ENCODE measurements at places on chromosomes 1 and 21.

DNA sequence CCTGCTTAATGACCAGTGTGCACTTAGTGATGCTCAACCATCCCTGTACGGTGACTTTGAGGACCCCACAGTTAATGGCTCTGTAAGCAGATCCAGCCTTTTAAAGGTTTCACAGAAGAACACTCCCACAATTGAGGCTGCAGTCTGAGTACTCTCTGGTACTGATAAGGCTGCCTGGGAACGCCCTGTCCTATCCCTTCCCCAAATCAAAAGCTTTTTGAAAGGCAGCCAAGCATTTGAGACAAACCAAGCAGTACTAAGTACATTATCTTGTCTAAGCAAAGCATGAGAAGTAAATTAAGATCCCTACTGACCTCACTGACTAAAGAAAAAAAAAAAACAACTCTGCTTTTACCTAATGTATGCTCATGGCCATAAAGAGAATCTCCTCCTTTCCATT lies 60.7 kb downstream of the SH3GLB1 start:
- no peak for DNase-seq

DNA sequence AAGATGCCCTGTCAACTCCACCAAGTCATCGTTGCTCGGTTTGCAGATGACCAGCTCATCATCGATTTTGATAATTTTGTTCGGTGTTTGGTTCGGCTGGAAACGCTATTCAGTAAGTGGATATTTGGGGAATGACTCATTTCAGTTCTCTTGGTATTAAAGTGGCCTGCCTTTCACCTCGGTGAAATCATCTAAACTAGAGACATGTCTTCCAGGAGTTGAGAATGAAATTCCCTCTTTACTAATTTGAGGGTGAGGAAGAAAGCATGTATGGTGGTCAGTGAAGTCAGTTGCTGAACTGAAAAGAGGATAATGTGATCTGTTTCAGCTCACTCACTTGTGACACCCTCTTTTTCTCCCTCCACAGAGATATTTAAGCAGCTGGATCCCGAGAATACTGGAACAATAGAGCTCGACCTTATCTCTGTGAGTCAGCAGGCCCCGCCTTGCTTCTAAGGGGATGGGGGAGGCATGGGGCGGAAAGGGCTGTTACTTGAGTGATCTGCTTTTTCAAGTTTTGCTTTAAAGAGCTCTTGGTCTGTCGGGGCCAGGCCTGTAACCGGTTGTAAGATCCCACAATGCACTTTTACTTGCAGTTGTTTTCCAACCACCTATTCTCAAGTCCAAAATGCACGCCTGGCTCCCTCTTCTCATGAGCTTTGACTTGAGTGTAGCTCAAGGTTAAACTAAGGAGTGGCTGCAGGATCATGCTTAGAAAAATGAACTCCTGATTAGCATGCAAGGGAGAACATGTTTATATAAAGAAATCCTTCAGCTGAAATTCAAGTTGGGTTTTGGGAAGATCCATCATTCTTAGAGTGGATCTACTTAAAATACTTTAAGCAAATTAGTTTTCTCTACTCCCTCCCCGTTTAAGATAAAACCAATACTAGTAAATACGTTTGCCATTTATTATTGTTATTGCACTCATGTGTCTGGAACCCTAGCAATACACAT lies 59.8 kb downstream of the CAPN2 start:
- no peak for DNase-seq

DNA sequence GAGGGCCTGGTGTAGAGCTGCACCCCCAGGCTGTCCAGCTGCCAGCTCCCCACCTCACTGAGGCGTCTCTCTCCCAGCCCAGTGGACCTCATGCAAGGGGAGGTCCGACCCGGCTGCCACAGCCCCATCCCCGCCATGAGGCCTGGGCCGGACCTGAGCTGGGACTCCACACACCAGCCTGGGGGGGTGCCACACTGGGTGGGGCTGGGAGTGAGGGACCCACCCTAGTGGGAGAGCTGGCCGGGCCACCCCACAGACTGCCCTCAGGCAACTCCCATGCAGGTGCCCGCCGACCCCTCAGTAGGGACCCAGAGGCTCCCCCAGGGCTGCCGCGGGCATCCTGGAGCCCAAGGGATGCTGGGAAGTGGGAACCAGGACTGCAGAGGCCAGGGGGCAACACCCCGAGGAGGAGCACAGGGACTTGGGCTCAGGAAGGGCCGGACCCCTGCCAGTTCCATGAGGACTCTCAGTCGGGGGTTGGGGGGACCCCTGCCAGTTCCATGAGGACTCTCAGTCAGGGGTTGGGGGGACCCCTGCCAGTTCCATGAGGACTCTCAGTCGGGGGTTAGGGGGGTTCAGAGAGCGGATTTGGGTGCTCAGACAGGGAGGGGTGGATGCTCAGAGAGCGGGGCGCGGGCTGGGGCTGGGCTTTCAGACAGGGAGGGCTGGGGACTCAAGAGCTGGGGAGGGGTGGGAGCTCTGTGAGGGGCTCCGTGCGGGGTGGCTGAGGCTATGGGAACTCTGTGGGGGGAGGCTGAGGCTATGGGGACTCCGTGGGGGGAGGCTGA lies 1.2 kb upstream of the RNF223 start:
- DNase-seq = no peak

GRCh38 chr1:247295746-247296145 lies 35.9 kb downstream of the ZNF496 start:
- no peak for DNase-seq

DNA sequence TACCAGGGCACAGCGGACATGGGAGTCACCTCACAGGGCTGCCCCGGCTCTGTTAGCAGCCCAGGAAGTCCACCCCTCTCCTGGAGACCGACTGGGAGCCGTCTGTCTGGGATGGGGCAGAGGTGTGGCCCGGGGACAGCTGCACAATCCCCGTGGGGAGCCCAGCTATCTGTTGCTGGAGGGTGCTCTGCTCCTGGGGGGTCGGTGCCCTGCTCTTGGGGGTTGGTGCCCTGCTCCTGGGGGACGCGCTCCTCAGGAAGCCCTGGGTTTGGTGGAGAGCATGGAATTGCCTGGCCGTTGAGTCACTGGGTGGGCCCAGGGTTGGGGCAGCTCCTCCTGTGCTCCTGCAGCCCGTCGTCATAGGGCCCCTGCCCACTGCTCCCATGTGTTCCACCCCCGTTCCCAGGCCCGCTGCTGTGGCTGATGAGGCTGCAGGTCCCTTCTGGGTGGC lies 39.3 kb downstream of the AGPAT3 start:
- DNase-seq = no peak

DNA sequence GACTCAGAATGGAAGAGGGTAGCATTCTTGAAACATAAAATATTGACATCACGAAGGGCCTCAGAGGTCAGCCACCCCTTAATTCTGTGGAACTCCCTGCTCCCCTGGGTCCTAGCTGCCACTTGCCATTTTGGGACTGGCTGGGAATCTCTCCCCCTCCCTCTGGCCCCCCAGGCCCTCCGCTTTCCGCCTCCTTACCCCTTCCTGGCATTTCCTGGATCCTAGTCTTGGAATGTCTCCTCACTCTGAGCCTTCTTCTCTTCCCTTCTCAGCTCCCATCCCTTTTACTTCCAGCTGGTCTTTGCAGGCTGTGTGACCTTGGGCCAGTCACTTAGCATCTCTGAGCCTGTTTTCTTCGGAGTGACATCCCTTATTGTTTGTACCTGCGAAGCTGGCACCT lies 4.5 kb downstream of the PADI1 start:
- no peak for DNase-seq

DNA sequence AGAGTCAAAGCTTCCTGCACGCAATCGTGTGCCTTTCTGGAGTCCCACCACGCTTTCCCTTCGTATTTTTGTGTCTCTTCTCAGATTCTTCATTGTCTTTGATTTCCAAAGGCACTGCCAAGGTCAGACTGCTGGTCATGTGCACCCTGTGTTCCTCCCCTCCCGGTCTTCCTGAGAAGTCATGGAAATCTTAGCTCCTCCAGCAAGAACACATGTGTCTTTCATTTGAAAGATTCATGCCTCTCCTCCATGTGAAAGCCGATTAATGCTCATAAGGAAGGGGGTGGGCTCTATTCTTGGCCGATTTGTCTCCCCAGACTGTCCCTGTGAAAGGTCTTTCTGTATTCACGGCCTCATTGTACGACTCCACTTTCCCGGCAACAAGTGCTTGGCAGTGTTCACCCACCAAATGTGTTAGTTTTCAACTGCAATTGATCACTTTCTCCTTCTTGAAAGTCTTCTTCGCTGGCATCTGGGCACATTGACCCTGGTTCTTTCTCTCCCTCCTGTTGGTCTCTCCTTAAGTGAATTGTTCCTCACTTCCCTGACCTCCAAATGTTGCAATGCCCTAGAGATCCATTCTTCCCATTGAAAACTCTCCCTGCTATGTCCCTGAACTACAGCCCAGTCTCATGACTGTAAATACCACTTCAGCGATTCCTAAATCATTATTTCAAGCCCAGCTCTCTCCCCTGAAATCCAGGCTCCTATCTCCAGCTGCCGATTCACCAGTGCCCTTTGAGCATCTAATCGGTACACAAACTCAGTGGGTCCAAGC lies 25.4 kb downstream of the MX2 start:
- no peak for DNase-seq

DNA sequence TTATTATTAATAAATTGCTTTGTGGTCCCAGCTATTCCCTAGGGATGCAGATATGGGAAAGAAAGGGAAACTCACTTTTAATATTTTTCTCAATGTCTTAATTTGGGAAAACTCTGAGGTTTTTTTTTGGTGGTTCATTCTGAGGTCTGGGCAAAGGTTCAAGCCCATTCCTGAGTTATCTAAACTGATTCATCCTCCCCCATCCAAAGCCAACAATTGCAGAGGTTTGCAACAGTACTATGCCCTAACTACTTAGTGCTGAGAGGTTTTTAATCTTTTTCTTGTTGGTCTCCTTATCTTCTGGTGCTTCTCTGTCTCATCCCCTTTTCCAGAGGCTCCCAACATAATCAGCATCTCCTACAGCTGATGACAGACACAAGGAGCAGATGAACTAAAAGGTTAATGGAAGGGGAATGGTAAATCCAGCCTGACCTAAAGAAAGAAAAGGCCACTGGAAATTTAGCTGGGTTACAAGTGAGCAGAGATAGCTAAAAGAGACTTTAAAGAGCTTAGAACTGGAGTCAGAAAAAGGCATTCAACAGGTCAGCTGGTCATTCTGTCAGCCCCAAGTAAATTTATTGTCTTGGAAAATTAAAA lies 390.4 kb downstream of the TGFB2 start:
- DNase-seq = no peak

DNA sequence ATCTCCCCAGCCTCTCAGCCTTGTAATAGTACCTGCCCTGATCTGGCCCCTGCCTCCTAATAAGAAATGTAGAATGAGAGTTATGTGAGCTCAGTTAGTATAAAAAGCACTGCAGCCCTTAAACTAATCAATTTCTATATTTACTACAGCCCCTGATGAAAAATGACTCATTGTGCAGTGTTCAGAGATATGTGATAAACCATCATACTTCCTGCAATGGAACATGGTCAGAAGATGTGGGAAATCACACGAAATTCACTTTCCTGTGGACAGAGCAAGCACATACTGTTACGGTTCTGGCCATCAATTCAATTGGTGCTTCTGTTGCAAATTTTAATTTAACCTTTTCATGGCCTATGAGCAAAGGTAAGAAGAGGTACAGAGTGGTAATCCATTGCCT lies 176.8 kb upstream of the PDE4B start:
- DNase-seq = no peak

GRCh38 chr1:210394281-210394821 lies 65.6 kb downstream of the HHAT start:
- no peak for DNase-seq

DNA sequence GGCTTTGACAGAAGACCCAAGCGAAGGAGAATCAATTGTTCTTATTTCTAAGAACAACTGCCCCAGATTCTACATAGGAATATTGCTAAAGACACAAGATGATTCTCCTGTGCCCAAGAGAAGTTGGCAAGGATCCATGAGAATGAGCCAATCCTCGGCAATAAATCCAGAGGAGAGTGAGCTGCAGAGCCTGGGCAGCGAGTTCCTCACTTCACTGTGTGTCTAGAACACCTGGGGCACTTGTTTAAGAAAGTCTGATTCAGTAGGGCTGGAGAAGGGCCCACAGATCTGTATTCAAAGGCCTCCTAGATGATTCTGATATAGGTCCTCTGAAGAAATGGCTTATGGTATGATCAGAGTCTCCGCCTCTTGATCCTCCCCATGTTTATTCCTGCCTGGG lies 31.8 kb downstream of the GADD45A start:
- no peak for DNase-seq

GRCh38 chr1:107479865-107480350 lies 339.1 kb downstream of the NTNG1 start:
- no peak for DNase-seq

- DNase-seq = no peak
These were observed 514 bp downstream of the S1PR1 start for GRCh38 chr1:101237229-101237837.

DNA sequence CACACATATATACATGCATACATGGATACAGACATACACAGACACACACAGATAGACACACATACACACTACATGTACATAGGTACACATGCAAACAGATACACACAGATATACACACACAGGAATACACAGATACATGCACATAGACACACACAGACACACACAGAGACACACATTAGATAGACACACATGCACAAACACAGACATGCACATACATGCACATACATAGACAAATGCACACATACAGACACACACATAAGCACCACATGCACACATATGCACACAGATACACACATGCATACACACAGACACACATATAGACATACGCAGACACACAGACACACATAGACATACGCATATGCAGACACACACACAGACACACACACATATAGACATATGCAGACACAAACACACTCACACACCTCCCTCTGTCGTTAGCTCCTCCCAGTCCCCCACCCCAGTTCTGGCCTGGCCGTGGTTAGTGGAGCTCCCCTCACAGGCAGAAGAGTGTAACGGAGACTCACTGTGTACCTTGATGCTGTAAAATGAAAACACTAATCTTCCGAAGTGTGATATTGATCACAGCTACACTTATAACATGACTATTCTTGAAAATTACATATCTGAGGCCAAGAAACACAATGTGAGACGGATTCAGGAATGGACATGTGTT lies 7.6 kb downstream of the UBASH3A start:
- peak; percentile 45 for DNase-seq

DNA sequence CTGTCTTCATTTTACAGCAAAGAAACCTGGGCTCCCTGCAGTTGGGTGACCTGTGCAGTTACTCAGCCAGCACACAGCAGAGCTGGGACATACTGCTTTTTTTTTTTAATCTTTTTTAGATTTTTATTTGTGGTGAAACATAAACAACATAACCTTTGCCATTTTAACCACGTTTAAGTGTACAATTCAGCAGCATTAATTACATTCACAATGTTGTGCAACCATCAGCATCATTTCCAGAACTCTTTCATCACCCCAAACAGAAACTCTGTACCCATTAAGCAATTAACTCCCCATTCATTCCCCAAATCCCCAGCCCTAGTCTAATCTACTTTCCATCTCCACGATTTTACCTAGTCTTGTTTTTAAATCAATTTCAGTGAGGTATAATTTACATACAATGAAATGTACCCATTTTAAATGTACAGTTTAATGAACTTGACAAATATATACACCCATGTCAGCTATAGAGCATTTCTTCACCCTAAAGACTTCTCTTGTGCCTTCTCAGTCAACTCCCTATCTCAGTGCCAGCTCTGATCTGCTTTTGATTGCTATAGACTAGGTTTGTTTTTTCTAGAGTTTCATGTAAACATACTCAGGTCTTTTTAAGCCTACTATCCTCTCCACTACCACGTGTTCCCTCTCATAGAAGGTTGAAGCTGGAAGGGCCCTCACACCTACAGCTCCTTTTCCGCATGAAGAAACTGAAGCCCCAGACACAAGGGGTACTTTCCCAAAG lies 37.8 kb upstream of the C8B start:
- DNase-seq = no peak
